ENCODE measurements at places on chromosomes 3 and 15. TPM values are rescaled to one million over a fixed set of nuclear protein-coding genes. Genes with fewer than 3 reads are reported as not detected.

The CCNB2 gene
- total RNA-seq: 88.7 TPM

The CYP1A2 gene
- not detected for total RNA-seq

The ISLR2 gene
- total RNA-seq: 0.05 TPM

The TMC3 gene
- not detected for total RNA-seq

The CD96 gene
- total RNA-seq: 0.42 TPM

The FBXW12 gene
- not detected for total RNA-seq

The ROPN1B gene
- 2.2 TPM for total RNA-seq

The DAG1 gene
- total RNA-seq: 99.9 TPM

The TRAK1 gene
- 25.9 TPM for total RNA-seq

The ATXN7 gene
- total RNA-seq: 27.5 TPM

The TTC21A gene
- 5.6 TPM for total RNA-seq

The CLEC3B gene
- total RNA-seq: 0.57 TPM

The EPHA3 gene
- total RNA-seq: not detected

The GP5 gene
- 0.15 TPM for total RNA-seq

The PCSK6 gene
- total RNA-seq: 13.5 TPM

The PARP15 gene
- 0.12 TPM for total RNA-seq

The NAALADL2 gene
- total RNA-seq: 2.9 TPM

The GNAT1 gene
- not detected for total RNA-seq

The KLHDC8B gene
- total RNA-seq: 10.4 TPM

The GOLGA8G gene
- total RNA-seq: not detected

The GREM1 gene
- 0.66 TPM for total RNA-seq

The RPUSD2 gene
- 22.5 TPM for total RNA-seq

The ADAMTSL3 gene
- 0.05 TPM for total RNA-seq

The ATP10A gene
- 0.02 TPM for total RNA-seq

The RARRES1 gene
- total RNA-seq: 0.20 TPM

The IL17RB gene
- 8.3 TPM for total RNA-seq

The FSD2 gene
- not detected for total RNA-seq

The POPDC2 gene
- 1.6 TPM for total RNA-seq

The SOX14 gene
- not detected for total RNA-seq

The PFN2 gene
- total RNA-seq: 131 TPM

The GABPB1 gene
- total RNA-seq: 20.1 TPM

The EFHB gene
- 0.30 TPM for total RNA-seq

The DMXL2 gene
- 21.5 TPM for total RNA-seq

The BSN gene
- 1.5 TPM for total RNA-seq

The CAPN3 gene
- total RNA-seq: 1.8 TPM

The CADPS gene
- total RNA-seq: not detected

The EPHB1 gene
- total RNA-seq: 0.86 TPM

The RUBCN gene
- total RNA-seq: 21.4 TPM

The CACNA2D2 gene
- 10.2 TPM for total RNA-seq

The RASL12 gene
- 0.25 TPM for total RNA-seq

The POLR2M gene
- 86.2 TPM for total RNA-seq

The MGA gene
- total RNA-seq: 28.9 TPM

The ECE2 gene
- not detected for total RNA-seq

The GRM7 gene
- not detected for total RNA-seq

The ABCC5 gene
- 16.9 TPM for total RNA-seq

The TRIM71 gene
- 0.17 TPM for total RNA-seq

The CCR9 gene
- not detected for total RNA-seq

The NANOGP8 gene
- total RNA-seq: not detected

The CD86 gene
- not detected for total RNA-seq
